CD4-positive, alpha-beta T cell treated with Interleukin-12 subunit alpha and Interleukin-12 subunit beta, for 1 hour (primary cell): ENCODE measurements at places on chromosomes 2 and 18.
A peak's percentile ranks its signal among the peaks of the same experiment; 100 is the strongest.

GRCh38 chr2:223538920-223539440 is 63.2 kb downstream of the SCG2 start:
- DNase-seq, result no peak

DNA sequence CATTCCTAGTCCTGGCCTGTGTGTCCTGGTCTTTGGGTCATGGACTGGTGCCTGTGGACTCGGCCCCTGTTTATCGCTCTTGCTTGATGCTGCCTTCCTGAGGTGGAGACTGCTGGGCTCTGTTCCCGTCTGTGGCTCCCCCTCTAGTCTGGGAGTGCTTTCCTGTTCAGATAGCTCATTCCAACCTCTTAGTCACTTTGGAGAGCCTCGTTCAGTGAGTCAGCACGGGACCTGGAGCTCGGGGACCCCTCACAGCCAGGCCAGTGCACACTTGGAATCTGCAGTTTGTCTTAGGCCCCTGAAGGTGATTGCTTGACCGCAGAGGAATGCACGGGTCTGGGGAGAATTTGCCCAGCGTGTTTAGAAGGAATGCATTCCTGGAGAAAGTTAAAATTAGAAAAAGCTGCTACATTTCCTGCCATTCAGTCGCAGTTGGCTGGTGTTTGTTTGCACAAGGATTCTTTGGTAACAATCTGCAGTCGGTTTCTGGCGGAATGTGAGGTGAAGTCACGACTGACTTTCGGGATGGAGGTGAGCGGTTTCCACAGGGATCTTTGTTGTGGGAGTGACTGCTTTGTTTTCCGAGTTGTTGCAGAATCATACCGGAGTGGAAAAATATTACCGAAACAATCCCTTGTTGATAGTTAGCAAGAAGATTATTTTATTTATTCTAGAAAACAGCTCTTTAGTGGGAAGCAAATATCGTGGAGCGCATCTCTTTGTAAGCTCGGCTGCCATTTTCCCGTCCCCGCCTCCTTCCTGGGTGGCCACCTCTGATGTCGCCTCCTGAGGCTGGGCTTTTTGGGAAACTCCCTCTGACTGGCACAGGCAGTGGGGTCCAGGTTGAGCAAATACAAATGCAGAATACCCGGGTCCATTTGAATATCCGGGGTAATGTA is 29.6 kb downstream of the SH3BP4 start:
- no peak for DNase-seq

GRCh38 chr2:190420801-190421200 is 12.6 kb downstream of the MFSD6 start:
- DNase-seq, result no peak

GRCh38 chr18:59426855-59427254 is 67.8 kb upstream of the LMAN1 start:
- no peak for DNase-seq

GRCh38 chr2:124081154-124081716 is 56.1 kb downstream of the CNTNAP5 start:
- no peak for DNase-seq

GRCh38 chr2:5519286-5519685 is 172.9 kb upstream of the SOX11 start:
- no peak for DNase-seq

DNA sequence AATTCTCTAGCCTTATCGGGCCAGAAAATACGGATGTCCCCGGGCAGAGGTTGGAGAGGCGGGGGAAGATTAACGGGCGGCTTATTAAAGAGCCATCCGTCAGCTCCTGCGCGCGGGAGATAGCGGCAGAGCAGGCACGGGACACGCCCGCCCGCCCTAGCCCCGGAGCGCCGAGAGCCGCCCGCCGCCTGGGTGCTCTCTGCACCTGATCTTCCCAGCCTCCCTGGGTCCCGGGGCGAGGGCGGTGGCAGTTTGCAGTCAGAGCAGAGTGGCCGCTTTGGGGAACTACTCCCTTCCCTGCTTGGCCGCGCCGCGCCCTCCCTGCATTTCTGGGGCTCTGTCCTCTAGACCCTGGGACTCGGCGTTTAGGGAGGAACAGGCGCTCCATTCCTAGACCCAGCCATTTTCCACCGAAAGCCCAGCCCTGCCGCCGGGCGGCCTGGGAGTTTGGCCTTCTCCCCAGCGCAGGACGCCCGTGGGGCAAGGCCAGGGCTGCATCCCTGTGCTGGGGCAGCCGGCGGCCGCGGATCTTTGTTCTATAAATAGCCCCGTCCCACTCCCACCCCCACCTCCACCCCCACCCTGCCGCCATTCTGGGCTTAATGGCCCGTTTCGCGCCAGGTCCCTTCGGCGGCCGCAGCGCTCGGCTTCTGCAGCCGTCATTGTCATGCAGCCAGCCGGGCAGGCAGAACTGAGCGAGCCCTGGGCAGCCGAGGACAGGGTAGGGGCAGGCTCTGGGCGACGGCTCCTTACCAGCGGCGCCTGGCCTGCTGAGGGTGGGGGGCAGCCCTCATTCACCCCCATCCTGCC is 6.6 kb downstream of the GAD1 start:
- DNase-seq, result no peak

GRCh38 chr18:24078391-24078790 is 60.5 kb upstream of the CABYR start:
- DNase-seq, result no peak

- peak; percentile 45 for DNase-seq
Observed at GRCh38 chr2:27016801-27017325, 15.9 kb upstream of the TMEM214 start.

- no peak for DNase-seq
Observed at GRCh38 chr2:145043399-145043834, 523.5 kb upstream of the ZEB2 start.

DNA sequence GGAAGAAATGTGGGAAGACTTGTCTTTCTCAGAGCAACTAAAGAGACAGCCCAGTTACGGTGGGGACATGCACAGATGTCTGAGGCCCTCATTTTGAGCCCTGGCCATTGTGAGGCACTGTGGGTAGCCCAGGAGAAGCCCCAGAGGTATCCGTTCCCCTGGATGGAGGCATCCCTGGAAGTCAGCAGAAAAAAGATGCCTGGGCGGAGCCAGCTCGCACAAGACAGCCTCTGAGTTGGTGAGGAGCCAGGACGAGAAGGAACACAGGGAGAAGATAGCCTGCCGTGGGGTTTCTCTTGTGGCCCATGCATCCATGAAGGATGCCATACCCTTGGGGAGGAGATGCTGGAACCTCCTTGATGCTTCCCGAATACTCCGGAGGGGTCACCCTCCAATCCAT is 56.9 kb upstream of the SEMA4C start:
- no peak for DNase-seq

- no peak for DNase-seq
Observed at GRCh38 chr18:58208207-58208932, 164.3 kb downstream of the NEDD4L start.

DNA sequence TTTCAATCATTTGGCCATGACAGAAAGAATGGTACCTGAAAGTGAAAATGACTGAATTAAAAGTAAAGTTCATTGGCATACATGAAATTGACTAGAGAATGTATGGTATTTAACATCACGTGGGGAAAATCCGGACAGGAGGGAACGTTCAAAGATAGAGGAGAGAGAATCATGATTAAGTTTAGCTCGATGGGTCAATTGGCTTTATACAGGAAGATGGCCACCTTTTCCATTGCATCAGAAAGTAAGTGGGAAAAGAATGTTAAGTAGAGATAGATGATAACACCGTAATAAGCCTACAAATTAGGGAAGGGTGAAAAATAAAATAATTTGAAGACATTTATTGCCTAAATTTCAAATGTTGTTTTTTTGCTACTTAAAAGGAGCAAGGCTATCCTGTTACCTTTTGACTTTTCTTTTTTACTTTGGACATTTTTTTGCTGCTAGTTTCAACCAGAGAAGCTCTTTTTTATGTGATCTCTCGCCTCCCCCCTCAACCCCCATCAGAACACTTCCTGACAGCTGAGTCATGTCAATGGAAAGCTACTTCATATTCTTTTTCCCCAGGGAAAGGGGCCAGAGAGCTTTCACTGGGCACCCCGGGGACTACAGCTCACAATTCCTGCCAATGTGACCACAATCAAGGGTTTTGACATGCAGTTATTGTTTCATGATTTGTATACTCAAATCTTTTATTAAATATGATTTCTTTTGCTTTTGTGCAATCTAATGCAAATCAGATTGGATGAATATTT is 767 bp upstream of the CCDC102B start:
- DNase-seq, result no peak

GRCh38 chr2:28648671-28649395 is 102.8 kb upstream of the PPP1CB start:
- no peak for DNase-seq

GRCh38 chr2:82412021-82412420 is 2047.1 kb downstream of the SUCLG1 start:
- no peak for DNase-seq

DNA sequence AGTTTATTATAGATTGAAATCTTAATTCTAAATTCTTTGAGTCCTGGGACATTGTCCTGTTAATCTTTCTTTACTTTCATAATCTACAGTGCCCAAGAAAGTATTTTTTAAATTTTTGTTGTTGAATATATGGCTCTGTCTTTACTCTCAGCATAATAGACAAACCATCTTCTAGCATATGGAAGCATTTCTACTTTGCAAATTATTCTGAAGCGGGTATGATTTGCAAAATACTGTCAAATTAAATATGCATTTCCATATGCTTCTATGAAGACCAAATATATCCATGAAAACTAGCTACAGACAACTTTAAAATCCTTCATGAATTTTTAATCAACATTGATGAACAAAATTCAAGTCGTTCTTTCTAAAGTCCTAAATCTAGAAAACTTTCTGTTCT is 117.2 kb downstream of the KYNU start:
- no peak for DNase-seq

GRCh38 chr2:150695451-150696135 is 208.1 kb upstream of the RND3 start:
- DNase-seq, result no peak

DNA sequence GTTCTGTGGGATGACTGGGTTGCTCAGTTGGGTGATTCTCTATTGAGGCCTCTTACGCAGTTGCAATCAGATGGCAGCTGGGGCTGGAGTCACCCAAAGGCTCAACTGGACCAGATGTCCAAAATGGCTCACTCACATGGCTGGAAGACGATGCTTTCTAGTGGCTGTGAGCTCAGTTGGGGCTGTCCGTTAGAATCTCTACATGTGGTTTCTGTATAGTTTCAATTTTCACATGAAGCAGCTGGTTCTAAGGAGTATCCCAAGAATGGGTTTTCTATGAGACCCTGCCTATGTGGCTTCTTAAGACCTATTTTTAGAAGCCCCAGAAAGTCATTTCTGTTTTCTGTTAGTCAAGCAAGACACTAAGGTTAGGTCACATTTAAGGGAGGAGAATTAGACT is 4.4 kb downstream of the XRCC5 start:
- DNase-seq, result no peak

DNA sequence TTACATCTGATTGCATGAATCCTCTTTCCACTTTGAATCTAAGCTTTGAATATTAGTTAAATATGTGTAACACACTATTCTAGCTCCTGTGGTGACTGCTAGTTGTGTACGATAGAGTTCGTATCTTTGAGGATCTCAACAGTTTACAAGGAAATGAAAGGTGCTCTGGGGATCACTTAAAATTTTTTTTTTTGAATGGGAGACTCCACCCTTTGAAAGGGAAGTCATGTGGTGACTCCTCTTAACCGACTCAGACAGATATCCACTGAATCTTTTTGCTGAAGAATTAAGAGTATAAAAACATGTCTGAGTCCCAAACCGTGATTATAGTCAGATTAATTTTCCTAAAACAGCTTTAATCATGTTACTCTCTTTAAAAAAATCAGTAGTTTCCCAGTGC is 4.0 kb downstream of the CLIP4 start:
- DNase-seq, result peak; percentile 14

DNA sequence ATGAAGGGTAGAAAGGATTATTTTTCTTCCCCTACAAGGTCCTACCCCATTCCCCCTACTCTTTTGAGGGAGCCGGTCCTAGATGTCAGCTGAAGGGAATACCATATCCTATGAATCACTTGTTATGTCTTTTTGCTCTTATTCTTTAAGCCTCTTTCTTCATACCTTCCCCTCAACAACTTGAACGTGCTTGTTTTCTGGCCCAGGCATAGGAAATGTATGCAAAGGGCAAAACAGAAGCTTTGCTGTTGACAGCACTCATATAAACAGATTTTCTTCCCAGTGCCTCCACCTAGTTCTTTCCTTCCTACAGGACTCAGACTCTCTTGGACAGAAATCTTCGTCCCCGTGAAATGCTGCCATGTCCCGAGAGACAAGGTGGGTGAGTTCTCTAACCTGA is 64.6 kb downstream of the TMEM17 start:
- no peak for DNase-seq

GRCh38 chr2:14903709-14904374 is 271.3 kb downstream of the LRATD1 start:
- peak; percentile 34 for DNase-seq

DNA sequence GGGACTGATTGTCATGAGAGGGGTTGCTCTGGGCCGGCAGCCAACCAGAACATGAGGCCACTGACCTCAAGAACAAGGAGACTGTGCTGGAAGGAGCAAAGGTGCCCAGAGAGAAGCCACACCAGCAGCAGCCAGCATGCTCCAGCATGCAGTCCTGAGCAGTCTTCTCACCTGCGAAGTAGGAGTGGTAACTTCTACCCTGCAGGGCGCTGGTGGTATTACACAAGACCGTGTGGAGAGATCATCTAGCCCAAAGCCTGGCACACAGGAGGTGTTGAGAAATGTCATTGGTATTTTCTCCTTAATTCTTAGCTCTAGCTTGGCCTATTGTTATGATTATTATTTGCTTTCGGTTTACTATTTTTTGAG is 132.7 kb downstream of the TSN start:
- no peak for DNase-seq

DNA sequence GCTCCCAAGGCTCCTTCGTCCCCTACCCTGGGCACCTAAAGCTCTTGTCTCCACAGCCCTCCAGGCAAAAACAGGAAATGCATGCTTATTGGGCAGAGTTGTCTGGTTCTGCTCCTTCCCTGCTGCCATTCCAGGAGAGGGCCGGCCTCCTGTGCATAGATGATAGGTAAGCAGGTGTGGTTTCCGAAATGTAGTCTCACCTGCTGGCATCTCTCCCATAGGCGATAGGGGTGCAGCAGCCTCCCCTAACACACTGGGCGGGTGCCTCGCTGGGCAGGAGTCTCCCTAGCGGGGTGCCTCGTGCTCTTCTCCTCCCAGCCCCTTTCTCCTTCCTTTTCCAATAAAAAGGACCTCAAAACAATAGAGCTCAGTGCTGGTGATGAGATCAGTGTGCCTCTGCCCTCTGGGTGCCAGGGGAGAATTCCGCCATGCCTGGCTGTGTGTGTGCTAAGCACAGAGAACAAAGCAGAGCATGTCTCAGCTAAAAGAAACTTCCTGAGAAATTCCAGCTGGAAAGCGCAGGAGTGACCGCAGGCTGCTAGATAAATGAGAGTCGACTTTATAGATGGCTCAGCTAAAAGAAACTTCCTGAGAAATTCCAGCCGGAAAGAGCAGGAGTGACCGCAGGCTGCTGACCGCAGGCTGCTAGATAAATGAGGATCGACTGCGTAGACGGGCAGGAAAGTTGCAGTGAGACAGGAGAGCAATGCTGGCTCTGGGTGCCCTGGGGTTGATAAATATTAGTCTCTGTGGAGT is 11.3 kb upstream of the PXDN start:
- DNase-seq, result no peak

DNA sequence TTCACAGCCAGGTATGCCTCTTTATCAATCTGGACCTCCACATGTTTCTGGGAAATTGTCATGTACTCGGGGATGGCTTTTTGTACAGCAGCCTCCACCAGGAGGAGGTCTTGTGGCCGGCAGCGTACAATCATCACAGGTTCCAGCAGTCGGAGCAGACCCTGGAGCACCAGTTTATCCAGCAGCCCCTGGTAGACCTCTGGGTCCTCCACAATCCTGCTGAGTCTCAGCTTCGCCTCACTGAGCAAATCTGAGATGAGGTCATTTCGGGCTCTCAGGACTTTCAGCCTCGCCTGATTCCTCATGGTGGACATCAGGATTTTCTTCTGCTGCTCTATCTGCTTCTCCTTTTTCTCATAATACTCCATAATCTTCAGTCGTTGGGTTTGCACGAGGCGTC is 32.8 kb downstream of the TMEM247 start:
- DNase-seq, result no peak
